ENCODE measurements at places on chromosomes 1 and 21. TPM values are rescaled to one million over a fixed set of nuclear protein-coding genes. Genes with fewer than 3 reads are reported as not detected.
A peak's percentile ranks its signal among the peaks of the same experiment; 100 is the strongest.

DNA sequence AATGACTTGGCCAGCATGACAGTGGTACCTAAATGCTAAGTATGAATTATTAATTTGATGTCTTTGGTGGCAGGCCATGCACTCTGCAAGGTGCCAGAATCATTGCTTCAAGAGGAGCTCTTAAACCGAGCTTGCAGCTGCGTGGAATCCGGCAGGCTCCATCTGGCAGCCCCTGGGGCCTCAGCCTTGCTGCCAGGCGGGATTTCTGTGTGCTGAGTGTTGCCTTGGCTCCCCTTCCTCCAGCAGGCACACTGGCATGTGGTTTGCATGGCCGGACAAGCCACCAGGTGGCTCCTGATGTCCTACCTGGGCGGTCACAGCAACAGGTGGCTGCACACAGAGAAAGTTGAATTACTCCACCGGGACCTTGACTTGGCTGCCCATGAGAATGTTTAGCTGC lies 155.4 kb downstream of the URB2 start:
- no peak overlapping the region for H3K27ac ChIP-seq
- H3K4me1 ChIP-seq, result peaks cover 14% of the 10 kb centered on the region
- H3K36me3 ChIP-seq, result no peaks in the 10 kb centered on the region
- no peak overlapping the region for H3K4me3 ChIP-seq

DNA sequence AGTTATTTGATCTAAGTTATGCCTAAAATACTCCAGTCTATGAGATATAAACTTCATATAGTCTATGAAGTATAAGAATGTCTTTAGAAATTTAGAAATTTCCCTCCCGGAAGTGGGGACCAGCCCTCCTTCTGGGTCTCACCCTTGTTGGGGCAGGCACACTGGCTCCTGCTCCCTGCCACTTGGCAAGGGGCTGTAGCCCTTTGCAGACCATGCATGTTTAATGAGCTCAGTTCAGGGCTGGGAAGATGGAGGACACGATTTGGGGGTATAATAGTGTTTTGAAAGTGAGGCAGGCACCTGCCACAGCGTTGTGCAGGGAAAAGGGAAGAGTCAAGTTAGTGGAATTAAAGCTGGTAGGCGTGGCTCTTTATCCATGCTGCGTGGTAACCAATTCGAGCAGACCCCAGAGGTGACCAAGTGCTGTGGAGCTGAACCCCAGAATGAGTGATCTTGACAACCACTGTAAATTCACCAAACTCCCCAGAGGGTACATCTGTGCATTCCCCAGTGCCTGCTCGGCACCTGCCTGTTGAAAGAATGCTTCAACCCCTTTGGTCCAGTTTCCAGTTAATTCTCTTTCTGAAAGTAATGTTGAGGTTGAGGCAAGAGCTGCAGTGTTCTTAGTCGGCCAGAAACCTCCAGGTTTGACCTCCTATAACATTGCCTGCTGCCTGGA lies 79.6 kb downstream of the DOP1B start:
- no peak overlapping the region for H3K4me3 ChIP-seq
- H3K27ac ChIP-seq, result no peak overlapping the region
- H3K36me3 ChIP-seq, result peaks cover 18% of the 10 kb centered on the region
- no peaks in the 10 kb centered on the region for H3K27me3 ChIP-seq
- DNase-seq, result no peak

- H3K27me3 ChIP-seq, result no peaks in the 10 kb centered on the region
- no peak overlapping the region for H3K4me3 ChIP-seq
- no peaks in the 10 kb centered on the region for H3K4me1 ChIP-seq
These were observed 783 bp downstream of the F13B start for GRCh38 chr1:197066277-197066676.

- no peak for DNase-seq
- H3K36me3 ChIP-seq, result no peaks in the 10 kb centered on the region
- no peaks in the 10 kb centered on the region for H3K27me3 ChIP-seq
- no peak overlapping the region for H3K4me3 ChIP-seq
- no peak overlapping the region for H3K27ac ChIP-seq
These were observed 89.9 kb downstream of the TOMM20 start for GRCh38 chr1:235038701-235039100.

RUNX3 gene
- total RNA-seq, result 0.22 TPM

DNA sequence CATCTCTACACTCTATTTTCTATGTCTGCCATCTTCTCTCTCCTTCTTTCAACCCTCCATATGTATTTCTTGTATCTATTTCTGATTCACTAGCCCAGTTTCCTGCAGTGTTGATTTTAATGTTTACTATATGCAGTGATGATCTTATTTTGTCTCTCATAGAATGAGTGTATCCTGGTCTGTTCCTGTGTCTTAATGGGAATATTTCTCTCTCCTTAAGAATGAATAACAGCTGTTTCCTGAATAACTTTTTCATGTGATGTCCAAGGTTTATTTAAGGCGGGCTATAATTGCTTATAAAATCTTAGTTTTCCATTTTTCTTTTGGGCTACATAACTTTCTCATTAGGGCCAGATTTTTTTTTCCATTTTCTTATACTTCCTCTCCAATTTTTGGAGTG lies 144.5 kb downstream of the C1orf21 start:
- no peak overlapping the region for H3K4me3 ChIP-seq
- H3K4me1 ChIP-seq, result peaks cover 9% of the 10 kb centered on the region
- peak; percentile 66 for DNase-seq

ADORA1 gene
- 2.0 TPM for total RNA-seq

- no peak overlapping the region for H3K4me3 ChIP-seq
- peaks cover 12% of the 10 kb centered on the region for H3K4me1 ChIP-seq
- H3K27ac ChIP-seq, result no peak overlapping the region
These were observed 47.1 kb downstream of the NFASC start for GRCh38 chr1:204917802-204918201.

- H3K4me3 ChIP-seq, result no peak overlapping the region
- no peak for DNase-seq
- H3K27me3 ChIP-seq, result no peaks in the 10 kb centered on the region
- H3K36me3 ChIP-seq, result no peaks in the 10 kb centered on the region
These were observed 167.1 kb upstream of the PLD5 start for GRCh38 chr1:242691610-242691945.

SEC16B gene
- 7.4 TPM for total RNA-seq

AKNAD1 gene
- 1.2 TPM for total RNA-seq

DNA sequence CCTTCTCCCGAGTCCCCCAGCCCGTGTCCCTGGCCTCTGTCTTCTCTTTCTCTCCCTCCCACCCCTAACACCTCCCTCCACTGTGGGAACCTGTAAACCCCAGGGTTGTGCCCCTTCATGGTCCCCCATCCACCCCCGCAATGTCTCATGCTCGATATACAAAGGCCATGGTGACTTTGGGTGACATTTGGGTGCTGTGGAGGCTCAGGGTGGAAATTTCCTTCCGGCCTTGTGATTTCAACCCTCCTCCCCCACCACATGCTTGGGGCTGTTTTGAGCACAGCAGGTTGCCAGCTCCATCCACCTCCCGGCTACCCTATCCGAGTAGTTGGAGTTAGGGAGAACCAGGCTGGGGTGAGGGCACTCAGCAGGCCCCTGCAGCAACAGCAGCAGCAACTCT lies 25.7 kb upstream of the VPS13D start:
- no peak for DNase-seq
- no peak overlapping the region for H3K4me3 ChIP-seq
- peaks cover 3% of the 10 kb centered on the region for H3K36me3 ChIP-seq
- no peaks in the 10 kb centered on the region for H3K27me3 ChIP-seq
- H3K4me1 ChIP-seq, result peaks cover 6% of the 10 kb centered on the region

GRCh38 chr1:227305894-227306626 lies 12.2 kb downstream of the CDC42BPA start:
- no peak overlapping the region for H3K27ac ChIP-seq
- no peak for DNase-seq
- H3K36me3 ChIP-seq, result no peaks in the 10 kb centered on the region

Data from muscle of leg (tissue), 16 donors.